ENCODE measurements at places on chromosomes 5 and 9.

GRCh38 chr9:2621722-2622460 lies at the start of gene VLDLR:
VLDLR (plus strand) TSS chr9:2621787; CDS start chr9:2622190, 403 bp downstream.
- peak; percentile 51 for DNase-seq

GRCh38 chr9:85237478-85237877 lies 504.3 kb downstream of the AGTPBP1 start:
- DNase-seq, result no peak

- DNase-seq, result peak; percentile 59
Measured at GRCh38 chr9:127921557-127922120, 4.8 kb upstream of the ST6GALNAC4 start.

DNA sequence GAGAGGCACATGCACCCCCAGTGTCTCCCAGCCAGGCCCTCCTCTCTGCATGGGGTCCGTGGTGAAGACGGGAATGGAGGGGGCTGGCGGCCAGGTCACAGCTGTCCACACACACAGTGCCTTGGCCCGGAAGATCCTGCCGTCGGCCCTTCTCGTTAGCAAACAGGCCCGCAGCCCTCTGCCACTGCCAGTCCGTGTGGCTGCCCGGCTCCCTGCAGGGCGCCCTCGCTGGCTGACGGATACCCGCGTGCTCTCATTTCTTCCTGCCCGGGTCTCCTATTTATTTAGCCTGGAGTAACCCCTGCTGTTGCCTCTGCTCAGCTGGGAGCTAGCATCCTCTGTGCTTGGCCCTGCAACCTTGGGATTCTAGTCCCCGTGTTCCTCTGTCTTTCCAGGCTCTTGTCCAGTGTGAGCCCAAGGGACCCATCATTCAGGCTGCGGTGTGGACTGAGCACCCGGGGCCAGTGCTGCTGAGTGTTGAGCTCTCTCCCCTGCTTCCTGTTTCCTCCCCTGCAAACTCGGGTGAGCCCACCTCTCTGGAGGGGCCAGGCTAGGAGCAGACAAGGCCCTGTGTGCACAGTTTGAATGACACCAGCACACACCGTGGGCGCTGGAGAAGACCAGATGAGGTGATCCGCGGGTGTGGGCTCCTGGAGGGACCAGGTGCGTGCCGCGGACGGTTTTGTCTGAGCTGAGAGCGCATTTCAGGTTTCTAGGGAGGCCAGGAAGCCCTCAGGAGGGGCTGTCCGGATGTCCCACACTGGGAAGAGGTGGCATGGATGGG lies 14.6 kb upstream of the RNU6ATAC start:
- DNase-seq, result no peak

DNA sequence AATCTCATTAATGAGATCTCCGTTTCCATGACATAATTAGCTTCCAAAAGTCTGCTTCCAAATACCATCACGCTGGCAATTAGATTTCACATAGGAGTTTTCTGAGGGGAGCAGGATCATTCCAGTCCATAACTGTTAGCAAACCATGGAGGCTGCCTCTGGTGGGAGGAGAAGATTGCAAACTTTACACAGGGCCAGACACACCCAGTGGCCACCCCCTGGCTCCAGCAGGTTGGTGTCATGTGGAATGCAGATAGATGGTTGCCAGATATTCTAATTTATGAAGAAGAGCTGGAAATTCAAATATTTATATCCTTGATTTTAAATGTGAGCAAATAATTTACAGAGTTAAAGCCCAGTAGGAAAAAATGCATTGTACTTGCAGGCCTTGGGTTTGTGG lies 164.2 kb downstream of the ICE1 start:
- no peak for DNase-seq
